Upper lobe of right lung (tissue), 1 donor: ENCODE measurements at places on chromosomes 2 and 18.

DNA sequence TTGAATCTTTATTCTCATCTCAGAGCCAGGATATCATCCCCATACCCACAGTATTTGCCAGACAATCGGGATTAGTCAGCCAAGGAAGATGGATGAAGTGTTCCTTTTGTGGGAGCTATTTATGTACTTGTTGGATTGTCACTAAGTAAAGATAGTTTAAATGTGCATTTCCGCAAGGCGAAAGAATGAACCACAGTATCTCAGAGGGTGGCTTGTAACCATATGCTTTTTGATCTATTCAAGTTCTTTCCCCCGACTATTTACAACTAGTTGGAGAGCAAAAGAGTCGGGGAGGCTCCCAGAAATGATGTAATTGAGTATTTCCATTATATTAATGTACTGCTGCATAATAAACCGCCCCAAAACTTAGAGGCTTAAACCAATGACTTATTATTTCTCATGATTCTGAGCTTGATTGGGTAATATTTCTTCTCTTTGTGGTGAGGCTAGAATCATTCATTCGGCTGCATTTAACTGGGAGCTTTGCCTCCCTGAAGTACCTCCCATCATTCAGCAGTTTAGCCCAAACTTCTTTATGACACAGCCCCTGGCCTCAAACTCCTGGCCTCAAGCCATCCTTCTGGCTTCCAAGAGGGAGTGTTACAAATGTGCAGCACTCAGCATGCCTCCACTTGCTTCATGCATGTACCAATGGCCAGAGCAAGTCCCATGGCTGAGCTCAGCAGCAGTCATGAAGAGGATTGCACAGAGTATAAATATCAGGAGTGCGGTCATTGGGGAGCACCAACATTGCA is 423.7 kb downstream of the METTL4 start:
- DNase-seq, result no peak
- no peaks in the 10 kb centered on the region for H3K4me1 ChIP-seq
- no peaks in the 10 kb centered on the region for H3K27me3 ChIP-seq
- H3K27ac ChIP-seq, result no peak overlapping the region
- H3K4me3 ChIP-seq, result no peak overlapping the region
- no peaks in the 10 kb centered on the region for H3K36me3 ChIP-seq

DNA sequence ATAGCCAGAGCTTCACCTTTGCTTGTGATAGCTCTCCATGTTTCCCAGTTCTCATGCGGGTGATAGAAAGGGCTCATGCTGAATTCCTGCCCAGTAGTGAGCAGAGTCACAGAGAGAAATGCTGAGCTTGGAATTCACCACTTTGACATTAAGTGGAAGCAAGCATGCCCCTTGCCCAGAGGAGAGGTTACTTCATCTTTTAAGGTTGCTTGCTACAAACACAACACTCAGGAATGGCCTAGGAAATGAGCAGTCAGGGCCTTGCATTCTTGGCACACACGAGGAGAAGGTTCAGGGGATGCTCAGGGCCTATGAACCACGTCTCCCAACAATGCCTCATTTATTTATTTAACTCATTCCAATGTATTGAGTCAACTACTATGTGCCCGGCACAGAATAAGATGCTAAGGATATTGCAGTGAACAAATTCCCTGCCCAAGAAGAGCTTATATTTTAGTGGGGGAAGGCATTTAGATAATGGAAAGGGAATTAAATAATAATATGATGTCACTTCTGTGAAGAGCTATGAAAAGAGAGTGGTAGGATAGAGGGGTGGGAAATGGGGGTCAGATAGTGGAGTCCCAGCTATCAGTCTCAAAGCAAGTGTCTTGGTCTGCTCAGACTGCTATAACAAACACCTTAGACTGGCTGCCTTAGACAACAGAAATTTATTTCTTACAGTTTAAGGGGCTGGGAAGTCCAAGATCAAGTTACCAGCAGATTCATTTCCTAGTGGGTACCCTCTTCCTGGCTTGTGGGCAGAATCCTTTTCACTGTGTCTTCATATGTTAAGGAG is 42.1 kb downstream of the DDX18 start:
- H3K4me1 ChIP-seq, result no peaks in the 10 kb centered on the region
- H3K4me3 ChIP-seq, result no peak overlapping the region
- no peak overlapping the region for H3K27ac ChIP-seq
- no peak for DNase-seq
- H3K36me3 ChIP-seq, result no peaks in the 10 kb centered on the region
- peaks cover 33% of the 10 kb centered on the region for H3K27me3 ChIP-seq

DNA sequence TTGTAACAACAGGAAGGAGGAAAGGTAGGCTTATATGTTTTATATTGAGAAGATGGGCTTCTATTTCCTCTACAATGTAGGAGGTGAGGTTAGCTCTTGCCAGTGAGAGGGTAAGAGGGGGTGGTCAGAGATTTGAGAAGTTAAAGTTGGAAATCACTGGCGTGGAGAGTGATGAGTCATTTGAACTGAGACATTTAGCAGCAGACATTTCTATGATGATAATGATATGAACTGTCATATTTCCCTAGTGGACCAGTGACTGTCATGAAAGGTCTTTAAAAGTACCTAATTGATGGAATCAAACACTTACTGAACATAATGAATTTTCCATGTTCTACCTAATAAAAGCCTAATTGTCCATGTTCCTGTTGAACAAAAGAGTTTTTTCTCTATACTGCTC is 126.1 kb downstream of the FAM161A start:
- no peak overlapping the region for H3K27ac ChIP-seq
- DNase-seq, result no peak
- no peaks in the 10 kb centered on the region for H3K36me3 ChIP-seq
- no peaks in the 10 kb centered on the region for H3K27me3 ChIP-seq
- no peak overlapping the region for H3K4me3 ChIP-seq

DNA sequence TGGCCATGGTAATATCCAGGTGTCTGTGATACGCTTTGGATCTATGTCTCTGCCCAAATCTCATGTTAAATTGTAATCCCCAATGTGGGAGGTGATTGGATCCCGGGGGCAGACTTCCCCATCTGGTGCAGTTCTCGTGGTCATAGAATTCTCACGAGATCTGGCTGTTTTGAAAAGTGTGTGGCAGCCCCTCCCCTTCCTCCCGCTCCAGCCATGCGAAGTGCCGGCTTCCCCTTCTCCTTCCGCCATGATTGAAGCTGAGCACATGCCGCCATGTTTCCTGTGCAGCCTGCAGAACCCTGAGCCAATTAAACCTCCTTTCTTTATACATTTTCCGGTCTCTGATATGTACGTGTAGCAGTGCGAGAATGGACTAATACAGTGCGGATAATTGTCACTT is 42.5 kb downstream of the GPC1 start:
- DNase-seq, result no peak
- H3K4me1 ChIP-seq, result no peaks in the 10 kb centered on the region
- no peaks in the 10 kb centered on the region for H3K27me3 ChIP-seq
- H3K27ac ChIP-seq, result no peak overlapping the region
- H3K36me3 ChIP-seq, result no peaks in the 10 kb centered on the region

DNA sequence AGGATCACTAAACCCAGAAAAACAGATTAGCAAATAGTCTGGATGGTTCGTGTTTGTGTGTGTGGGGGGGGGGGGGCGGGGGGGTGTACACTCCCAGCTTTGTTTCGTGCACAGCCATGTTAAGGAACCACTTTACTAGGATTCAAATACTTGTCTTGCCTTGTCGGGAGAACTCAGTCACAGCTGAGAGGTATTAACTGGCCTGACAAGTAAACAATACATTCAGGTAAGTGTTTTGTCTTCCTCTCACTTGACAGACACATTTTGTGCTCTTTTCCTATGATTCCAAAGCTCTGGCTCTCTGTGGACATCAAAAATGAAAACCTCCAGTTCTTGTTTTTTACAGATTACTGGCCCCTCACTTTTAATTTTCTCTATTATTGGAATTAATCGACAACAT is 173.5 kb downstream of the LRP1B start:
- no peaks in the 10 kb centered on the region for H3K4me1 ChIP-seq
- no peak for DNase-seq
- H3K27me3 ChIP-seq, result no peaks in the 10 kb centered on the region
- H3K4me3 ChIP-seq, result no peak overlapping the region
- H3K27ac ChIP-seq, result no peak overlapping the region

- H3K27ac ChIP-seq, result no peak overlapping the region
- H3K4me1 ChIP-seq, result no peaks in the 10 kb centered on the region
- no peak for DNase-seq
- H3K36me3 ChIP-seq, result no peaks in the 10 kb centered on the region
- no peak overlapping the region for H3K4me3 ChIP-seq
- H3K27me3 ChIP-seq, result no peaks in the 10 kb centered on the region
These were observed 289.0 kb upstream of the TFPI start for GRCh38 chr2:187842978-187843847.

DNA sequence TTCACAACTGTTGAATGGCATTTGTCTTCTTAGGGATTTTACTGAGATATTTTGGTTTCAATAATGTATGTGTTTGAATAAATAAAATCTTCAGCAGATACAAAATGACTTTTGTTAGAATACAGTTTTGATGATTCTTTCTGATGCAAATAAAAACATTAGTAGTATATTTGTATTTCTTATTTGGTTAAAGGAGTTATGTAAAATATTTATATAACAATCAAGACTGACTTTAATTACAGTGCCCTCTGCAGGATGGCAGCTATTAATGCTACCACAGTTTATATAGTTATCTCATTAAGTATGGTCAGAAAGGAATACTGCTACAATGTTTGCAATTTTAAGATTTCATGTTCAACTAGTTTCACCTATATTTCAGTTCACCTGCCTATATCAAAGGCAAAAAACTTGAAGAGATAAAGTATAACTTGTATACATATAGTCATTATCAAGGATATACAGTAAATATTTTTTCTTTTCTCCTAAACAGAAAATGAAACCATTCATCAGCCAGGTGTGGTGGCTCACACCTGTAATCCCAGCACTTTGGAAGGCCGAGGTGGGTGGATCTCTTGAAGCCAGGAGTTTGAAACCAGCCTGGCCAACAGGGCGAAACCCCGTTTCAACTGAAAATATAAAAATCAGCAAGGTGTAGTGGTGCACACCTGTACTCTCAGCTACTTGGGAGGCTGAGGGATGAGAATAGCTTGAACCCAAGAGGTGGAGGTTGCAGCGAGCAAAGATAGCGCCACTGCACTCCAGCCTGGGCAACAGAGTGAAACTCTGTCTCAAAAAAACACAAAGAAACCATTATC is 19.8 kb downstream of the ARL5A start:
- peaks cover 60% of the 10 kb centered on the region for H3K36me3 ChIP-seq
- H3K4me1 ChIP-seq, result no peaks in the 10 kb centered on the region
- DNase-seq, result no peak
- no peaks in the 10 kb centered on the region for H3K27me3 ChIP-seq
- no peak overlapping the region for H3K27ac ChIP-seq

- H3K27ac ChIP-seq, result no peak overlapping the region
- no peaks in the 10 kb centered on the region for H3K4me1 ChIP-seq
- H3K36me3 ChIP-seq, result no peaks in the 10 kb centered on the region
- H3K27me3 ChIP-seq, result no peaks in the 10 kb centered on the region
These were observed 193.6 kb downstream of the NRXN1 start for GRCh38 chr2:50838316-50838715.

DNA sequence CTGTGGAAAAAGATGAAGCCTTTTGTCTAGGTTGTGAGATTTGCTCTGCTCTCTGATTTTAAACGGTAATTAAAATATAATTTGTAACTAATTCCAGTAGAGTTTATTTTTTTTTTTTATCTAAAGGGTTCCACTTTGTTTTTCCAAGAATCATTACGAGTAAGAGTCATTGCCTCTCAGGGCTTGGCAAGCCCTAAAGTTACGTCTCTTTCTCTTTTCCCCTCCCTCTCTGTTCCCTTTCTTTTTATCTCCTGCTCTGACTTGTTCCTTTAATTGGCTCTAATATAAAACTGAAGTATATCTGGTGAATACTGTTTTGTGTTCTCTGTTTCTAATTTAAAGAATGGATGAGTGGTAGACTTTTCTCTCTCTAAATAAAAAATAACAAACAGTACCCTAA is 75.8 kb downstream of the CALCRL start:
- no peak overlapping the region for H3K27ac ChIP-seq
- no peak for DNase-seq
- no peaks in the 10 kb centered on the region for H3K4me1 ChIP-seq

- no peak for DNase-seq
- no peaks in the 10 kb centered on the region for H3K36me3 ChIP-seq
- no peaks in the 10 kb centered on the region for H3K4me1 ChIP-seq
- no peak overlapping the region for H3K4me3 ChIP-seq
- no peak overlapping the region for H3K27ac ChIP-seq
These were observed 55.9 kb upstream of the ACYP2 start for GRCh38 chr2:54059504-54059903.

GRCh38 chr2:129504646-129505045 is 474.8 kb upstream of the RAB6C start:
- H3K36me3 ChIP-seq, result no peaks in the 10 kb centered on the region
- H3K4me3 ChIP-seq, result no peak overlapping the region
- no peaks in the 10 kb centered on the region for H3K4me1 ChIP-seq

DNA sequence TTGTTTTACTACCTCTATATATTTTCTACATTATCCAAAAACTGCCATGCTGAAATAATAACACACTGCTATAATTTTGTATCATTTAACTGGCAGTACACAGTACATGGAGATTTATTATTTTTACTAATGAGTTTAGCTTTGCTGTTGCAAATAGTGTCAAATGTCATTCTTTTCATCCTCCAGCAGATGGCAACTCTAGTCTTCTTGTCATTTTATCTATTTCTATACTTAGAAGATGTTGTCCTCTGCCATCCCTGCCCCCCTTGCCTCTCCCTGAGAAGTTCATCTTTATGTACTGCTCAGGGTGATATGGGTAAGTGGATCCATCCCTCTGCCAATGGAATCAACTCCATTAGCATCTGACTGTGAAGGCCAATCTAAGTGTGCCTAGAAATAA is 21.7 kb upstream of the LRRTM1 start:
- no peak for DNase-seq
- no peak overlapping the region for H3K4me3 ChIP-seq
- H3K36me3 ChIP-seq, result no peaks in the 10 kb centered on the region
- no peaks in the 10 kb centered on the region for H3K4me1 ChIP-seq

DNA sequence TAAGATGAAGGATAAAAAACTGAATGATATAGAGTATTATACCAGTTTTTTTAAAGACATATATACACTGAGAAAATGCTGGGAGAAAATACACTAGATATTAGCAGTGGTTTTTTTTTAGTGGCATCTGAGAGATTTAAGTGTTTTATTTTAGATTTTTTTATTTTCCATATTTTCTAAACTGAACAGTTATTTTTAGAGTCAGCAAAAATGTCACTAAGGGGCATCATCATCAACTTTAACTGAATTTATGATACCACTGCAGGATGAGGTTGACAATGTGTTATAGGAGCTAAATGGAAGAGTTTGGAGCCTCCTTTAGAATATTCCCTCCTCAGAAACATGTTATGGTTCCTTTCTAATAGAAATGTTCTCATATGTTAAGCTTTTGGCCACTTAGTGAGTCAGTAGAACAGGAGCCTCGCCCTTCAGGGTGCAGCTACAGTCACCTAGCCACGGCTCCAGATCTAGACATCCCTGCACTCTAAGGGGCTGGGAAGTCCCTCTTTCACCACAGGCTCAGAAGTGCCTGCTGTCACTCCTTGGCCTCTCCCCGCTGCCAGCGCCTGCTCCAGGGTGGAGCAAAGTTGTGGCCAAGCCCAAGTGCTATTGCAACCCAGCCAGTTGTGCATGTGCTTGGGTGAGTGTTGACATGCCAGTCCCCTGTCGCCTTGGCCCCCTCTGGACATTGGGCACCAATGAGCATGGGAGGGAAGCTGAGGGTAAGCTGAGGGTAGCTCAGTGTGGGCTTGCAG is 210.7 kb upstream of the RASGRP3 start:
- H3K27me3 ChIP-seq, result no peaks in the 10 kb centered on the region
- H3K27ac ChIP-seq, result no peak overlapping the region
- H3K36me3 ChIP-seq, result no peaks in the 10 kb centered on the region
- no peak for DNase-seq
- H3K4me3 ChIP-seq, result no peak overlapping the region

GRCh38 chr2:27721884-27722485 is 49.5 kb upstream of the MRPL33 start:
- H3K27ac ChIP-seq, result no peak overlapping the region
- DNase-seq, result no peak
- H3K36me3 ChIP-seq, result no peaks in the 10 kb centered on the region
- H3K4me1 ChIP-seq, result peaks cover 22% of the 10 kb centered on the region
- no peak overlapping the region for H3K4me3 ChIP-seq
